ENCODE measurements at places on chromosomes 11 and 22.
A peak's percentile ranks its signal among the peaks of the same experiment; 100 is the strongest.

- no peak for DNase-seq
Measured at GRCh38 chr11:115267871-115268270, 236.3 kb downstream of the CADM1 start.

- DNase-seq = no peak
Measured at GRCh38 chr22:17997456-17997855, 26.9 kb downstream of the MICAL3 start.

GRCh38 chr11:13314676-13315394 is 37.2 kb downstream of the BMAL1 start:
- DNase-seq = peak; percentile 43

GRCh38 chr11:62732830-62733229 is 4.5 kb downstream of the TTC9C start:
- DNase-seq = no peak
